Pericardium fibroblast (primary cell): ENCODE measurements at places on chromosomes 3 and 15. TPM values are rescaled to one million over a fixed set of nuclear protein-coding genes. Genes with fewer than 3 reads are reported as not detected.

Gene FHIT
- 1.5 and 6.2 TPM in 2 replicates for total RNA-seq

Gene GUCA1C
- not detected in 2 replicates for total RNA-seq

Gene CPLX3
- total RNA-seq = not detected in 2 replicates

Gene VGLL3
- 89.7 and 103 TPM in 2 replicates for total RNA-seq

Gene CHRNA5
- 0.26 and 0.35 TPM in 2 replicates for total RNA-seq

Gene FAM3D
- not detected in 2 replicates for total RNA-seq

Gene MYH15
- 2.0 TPM in 2 replicates for total RNA-seq

Gene GRM2
- under 0.01 and 0.43 TPM in 2 replicates for total RNA-seq

Gene MAGEF1
- 21.0 and 21.6 TPM in 2 replicates for total RNA-seq

Gene CYP1A2
- not detected in 2 replicates for total RNA-seq

Gene FANCD2OS
- total RNA-seq = not detected in 2 replicates

Gene GOLGA8T
- 0.12 TPM in 1 of 2 replicates, not detected in the other for total RNA-seq

Gene CD86
- total RNA-seq = not detected in 2 replicates

Gene PTH1R
- 11.8 and 13.4 TPM in 2 replicates for total RNA-seq

Gene ACAN
- total RNA-seq = 0.17 TPM in 1 of 2 replicates, not detected in the other

Gene DUOX1
- total RNA-seq = not detected in 2 replicates

Gene ANKRD63
- not detected in 2 replicates for total RNA-seq

Gene MUC20
- total RNA-seq = 0.26 TPM in 1 of 2 replicates, not detected in the other

Gene SCN11A
- 0.12 and 0.26 TPM in 2 replicates for total RNA-seq

Gene DAPK2
- 2.3 and 3.0 TPM in 2 replicates for total RNA-seq

Gene HACD3
- 53.5 and 64.5 TPM in 2 replicates for total RNA-seq

Gene ZBED2
- under 0.01 TPM in 1 of 2 replicates, not detected in the other for total RNA-seq

Gene TM4SF1
- 84.4 and 223 TPM in 2 replicates for total RNA-seq

Gene CHDH
- total RNA-seq = under 0.01 and 0.17 TPM in 2 replicates

Gene ECE2
- total RNA-seq = not detected in 2 replicates

Gene GPR15
- not detected in 2 replicates for total RNA-seq

Gene SLC27A2
- not detected in 2 replicates for total RNA-seq

Gene PPP2R3A
- 5.4 and 9.0 TPM in 2 replicates for total RNA-seq

Gene ATRIP
- 4.2 and 5.2 TPM in 2 replicates for total RNA-seq

Gene COL6A5
- not detected in 2 replicates for total RNA-seq

Gene ROPN1
- not detected in 2 replicates for total RNA-seq

Gene NDN
- 177 and 201 TPM in 2 replicates for total RNA-seq

Gene ZNF80
- total RNA-seq = not detected in 2 replicates

Gene PLD1
- total RNA-seq = 9.5 and 16.8 TPM in 2 replicates

Gene TMEM40
- total RNA-seq = not detected in 2 replicates

Gene GOLGA6D
- not detected in 2 replicates for total RNA-seq

Gene RARRES1
- total RNA-seq = 12.7 and 26.0 TPM in 2 replicates

Gene CLN6
- 22.6 and 25.4 TPM in 2 replicates for total RNA-seq

Gene P4HTM
- total RNA-seq = 26.0 and 31.7 TPM in 2 replicates
